ENCODE measurements at places on chromosomes 2 and 18.

DNA sequence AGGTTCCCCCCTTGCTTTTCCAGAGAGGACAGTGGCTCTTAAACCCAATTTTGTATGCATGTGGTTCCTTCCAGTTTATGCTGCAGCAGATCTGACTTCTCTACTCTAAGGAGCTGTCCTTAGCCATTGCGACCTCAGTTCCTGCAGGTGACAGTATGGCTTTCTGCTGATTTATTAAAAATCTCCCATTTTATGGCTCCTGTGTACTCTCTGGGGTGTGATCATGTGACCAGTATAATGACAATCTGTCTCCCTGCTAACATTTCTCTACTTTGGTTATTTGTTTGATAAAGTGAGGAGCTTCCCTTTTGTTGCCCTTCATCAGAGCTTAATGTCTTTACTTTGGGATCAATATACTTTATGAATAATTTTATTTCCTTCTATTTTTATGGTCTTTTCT, 148.7 kb upstream of the VRK2 start:
- no peak for DNase-seq

- DNase-seq = no peak
These were observed 162.2 kb upstream of the MEIS1 start for GRCh38 chr2:66272751-66273150.

- no peak for DNase-seq
These were observed 54.7 kb downstream of the VWC2L start for GRCh38 chr2:214465363-214466146.

- no peak for DNase-seq
These were observed 290.3 kb upstream of the MMADHC start for GRCh38 chr2:149877913-149878312.

GRCh38 chr2:150383587-150383986, 103.9 kb downstream of the RND3 start:
- DNase-seq = no peak

DNA sequence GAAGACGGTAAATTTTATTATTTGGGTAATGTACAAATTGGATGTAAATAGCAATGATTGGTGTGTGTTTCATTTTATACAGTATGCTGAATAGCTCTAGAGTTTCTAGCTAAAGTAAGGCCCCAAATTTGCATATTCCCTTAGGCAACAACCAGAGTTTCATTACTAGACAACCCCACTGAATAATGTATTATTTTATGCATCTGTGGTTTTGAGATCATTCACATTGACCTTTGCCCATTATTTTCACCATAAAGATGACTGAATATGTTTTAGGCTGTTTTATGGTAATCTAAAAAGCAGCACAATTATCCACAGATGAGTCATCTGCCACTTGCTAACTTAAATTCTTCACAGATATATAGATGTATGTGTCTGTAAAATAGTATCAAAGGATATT, 44.5 kb upstream of the C2orf74 start:
- no peak for DNase-seq

- DNase-seq = no peak
These were observed 5.5 kb upstream of the LIMS2 start for GRCh38 chr2:127680706-127681287.

GRCh38 chr2:222656526-222657446, 894 bp upstream of the FARSB start:
- DNase-seq = no peak

GRCh38 chr2:152428800-152429582, 94.0 kb downstream of the FMNL2 start:
- DNase-seq = no peak

Data from stimulated activated CD8-positive, alpha-beta memory T cell treated with anti-CD3 and anti-CD28 coated beads, Interleukin-4, amount 100 ng/mL, for 1 hour (primary cell).